ENCODE measurements at places on chromosomes 7 and 10. TPM values are rescaled to one million over a fixed set of nuclear protein-coding genes. Genes with fewer than 3 reads are reported as not detected.

Gene PON1
- total RNA-seq = not detected

DNA sequence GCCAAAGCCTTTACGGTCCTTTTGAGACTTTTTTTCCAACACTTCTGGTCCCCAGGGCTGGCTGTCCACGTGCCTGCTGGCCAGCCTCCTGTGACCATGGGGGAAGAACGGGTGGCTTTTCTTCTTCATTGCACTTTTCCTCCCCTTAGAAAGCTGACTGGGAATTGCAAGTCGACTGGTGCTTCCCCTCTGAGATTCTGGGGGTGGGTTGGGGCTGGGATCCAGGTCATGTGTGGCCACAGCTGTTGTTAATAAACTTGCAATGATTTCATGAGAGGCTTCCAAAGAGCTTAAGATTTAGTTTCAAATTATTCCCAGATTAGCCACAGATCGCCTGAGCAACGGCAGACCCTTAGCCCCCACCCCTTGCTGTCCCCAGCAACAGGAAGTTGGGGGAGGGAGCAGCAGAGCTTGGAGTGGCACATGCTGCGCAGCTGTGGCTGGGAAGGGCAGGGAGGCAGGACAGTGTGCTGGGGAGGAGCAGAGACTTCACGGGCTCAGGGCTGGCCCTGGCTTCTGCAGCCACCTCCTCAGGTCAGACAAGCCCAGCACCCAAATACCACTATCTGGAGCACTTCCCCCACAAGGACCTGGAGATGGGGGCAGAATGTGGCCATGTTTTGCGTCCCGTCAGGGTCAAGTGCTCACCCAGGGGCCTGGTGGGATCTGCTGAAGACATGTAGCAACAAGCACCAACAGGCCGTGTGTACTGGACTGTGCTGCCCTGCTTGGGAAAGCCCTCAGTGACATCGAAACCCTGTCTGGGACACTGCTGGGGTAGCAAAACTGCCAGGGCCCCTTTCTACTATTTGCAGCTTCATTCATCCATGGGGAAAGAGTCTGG, 147.1 kb downstream of the RNF216 start:
- DNase-seq = no peak

- no peak for DNase-seq
Measured at GRCh38 chr7:105213611-105214010, 175.1 kb downstream of the SRPK2 start.

DNA sequence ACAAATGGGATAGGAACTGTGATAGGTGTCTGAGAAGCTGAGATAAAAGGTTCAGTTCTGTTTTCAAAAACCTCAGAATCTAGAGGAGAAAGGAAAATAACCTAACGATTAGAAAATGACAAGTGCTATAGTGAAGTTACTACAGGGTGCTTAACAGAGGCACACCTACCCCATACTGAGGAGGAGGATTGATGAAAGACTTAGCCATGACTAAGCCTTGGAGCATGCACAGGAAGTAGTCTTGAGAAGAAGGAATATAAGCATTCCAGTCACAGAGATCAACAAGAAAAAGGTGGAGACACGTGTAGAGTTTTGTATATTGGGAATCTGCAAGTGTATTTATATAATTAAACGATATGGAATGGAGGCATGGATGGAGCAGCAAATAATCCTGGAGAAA, 1225.5 kb upstream of the CELF2 start:
- no peak for DNase-seq

DNA sequence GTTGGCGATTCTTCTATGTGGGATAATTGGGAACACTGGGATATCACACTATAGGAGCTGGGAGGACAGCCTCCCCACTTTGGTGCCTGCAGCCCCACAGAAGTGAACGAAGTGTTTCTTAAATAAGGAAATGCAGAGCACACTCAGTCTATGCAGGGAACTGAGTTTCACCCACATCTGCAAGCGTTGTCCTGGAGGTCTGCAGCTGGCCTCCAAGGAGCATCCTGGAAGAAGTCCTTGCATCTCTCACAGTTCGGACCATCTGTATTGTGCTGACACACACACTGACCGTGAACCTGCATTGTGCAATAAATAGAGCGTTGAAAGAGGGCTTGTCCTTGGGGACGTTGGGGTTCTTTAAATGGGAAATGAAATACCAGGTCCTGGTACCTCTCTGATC, 25.8 kb downstream of the LAMB4 start:
- no peak for DNase-seq

Data from thoracic aorta (tissue), 2 donors.